ENCODE measurements at places on chromosomes 1 and 21. TPM values are rescaled to one million over a fixed set of nuclear protein-coding genes. Genes with fewer than 3 reads are reported as not detected.
A peak's percentile ranks its signal among the peaks of the same experiment; 100 is the strongest.

DNA sequence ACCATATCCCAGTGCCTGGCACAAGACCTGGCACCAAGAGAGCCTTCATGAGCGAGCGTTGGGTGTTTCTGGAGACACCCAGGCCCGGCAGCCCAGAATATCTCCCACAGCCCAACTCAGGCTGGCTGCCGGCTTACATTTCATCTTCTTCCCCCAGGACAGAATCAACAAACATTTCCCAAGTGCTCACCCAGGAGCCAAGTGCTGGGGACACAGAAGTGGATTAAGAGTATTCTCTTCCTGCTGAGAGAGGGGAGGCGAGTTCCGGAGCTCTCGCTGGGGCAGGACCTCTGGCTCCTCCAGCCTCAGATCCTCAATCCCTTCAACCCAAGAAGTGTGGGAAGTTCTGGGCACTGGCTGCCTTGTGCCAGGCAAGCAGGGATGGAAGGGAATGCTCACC, 23.6 kb downstream of the IFFO2 start:
- no peaks in the 10 kb centered on the region for H3K36me3 ChIP-seq
- no peaks in the 10 kb centered on the region for H3K27me3 ChIP-seq
- no peak overlapping the region for H3K4me3 ChIP-seq
- peaks cover 29% of the 10 kb centered on the region for H3K4me1 ChIP-seq
- DNase-seq, result peak; percentile 63

- H3K36me3 ChIP-seq, result no peaks in the 10 kb centered on the region
- no peak overlapping the region for H3K27ac ChIP-seq
- no peak overlapping the region for H3K4me3 ChIP-seq
- no peaks in the 10 kb centered on the region for H3K4me1 ChIP-seq
- DNase-seq, result no peak
- no peaks in the 10 kb centered on the region for H3K27me3 ChIP-seq
Observed at GRCh38 chr1:71770121-71770520, 512.2 kb downstream of the NEGR1 start.

DNA sequence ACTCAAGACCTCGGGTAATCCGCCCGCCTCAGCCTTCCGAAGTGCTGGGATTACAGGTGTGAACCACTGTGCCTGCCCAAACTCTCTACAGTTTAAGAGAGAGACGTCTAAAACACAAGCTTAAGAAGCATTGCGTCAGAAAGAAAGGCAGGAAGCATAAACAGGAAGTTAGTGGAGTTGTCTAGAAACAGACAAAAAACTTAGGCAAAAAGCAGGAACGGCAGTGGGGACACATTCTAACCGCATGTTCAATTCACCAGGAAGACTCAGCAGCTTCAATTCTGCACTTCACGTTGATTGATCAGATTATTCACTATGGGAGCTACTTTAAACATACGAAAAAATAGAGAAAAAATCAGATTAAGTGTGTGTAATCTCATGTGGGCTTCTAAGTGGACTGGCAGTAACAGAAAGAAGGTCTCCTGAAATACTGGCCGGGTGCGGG, 7.4 kb downstream of the CFAP74 start:
- H3K27me3 ChIP-seq, result no peaks in the 10 kb centered on the region
- peaks cover 9% of the 10 kb centered on the region for H3K4me1 ChIP-seq
- no peak overlapping the region for H3K4me3 ChIP-seq
- no peaks in the 10 kb centered on the region for H3K36me3 ChIP-seq
- DNase-seq, result peak; percentile 49

GRCh38 chr1:29900104-29900679, 663.9 kb downstream of the PTPRU start:
- no peak overlapping the region for H3K4me3 ChIP-seq
- H3K27me3 ChIP-seq, result peaks cover 5% of the 10 kb centered on the region
- no peaks in the 10 kb centered on the region for H3K36me3 ChIP-seq
- H3K4me1 ChIP-seq, result no peaks in the 10 kb centered on the region

The CACNA1S gene
- total RNA-seq, result 0.20 TPM
